ENCODE measurements at places on chromosomes 7 and 10.

DNA sequence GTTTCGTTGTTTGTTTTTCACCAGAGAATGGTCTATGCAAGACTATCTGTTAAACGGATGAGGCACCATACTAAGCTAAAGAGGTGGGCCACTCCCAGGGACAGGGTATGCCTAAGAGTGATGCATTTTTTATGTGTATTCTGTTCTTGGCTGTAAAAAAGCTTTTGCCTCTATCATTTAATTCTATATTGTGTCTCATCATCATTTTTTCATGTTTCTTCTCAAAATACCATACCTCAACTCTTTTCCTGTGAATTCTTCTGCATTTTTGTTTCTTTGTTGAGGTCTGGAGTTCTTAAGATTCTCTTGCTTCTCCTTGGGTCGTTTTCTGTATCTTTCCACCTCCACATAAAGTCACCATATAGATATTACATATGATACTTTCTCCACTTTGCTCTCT lies 357.4 kb downstream of the GPR158 start:
- no peak for DNase-seq

GRCh38 chr7:119825091-119825655 lies 447.8 kb upstream of the KCND2 start:
- no peak for DNase-seq

DNA sequence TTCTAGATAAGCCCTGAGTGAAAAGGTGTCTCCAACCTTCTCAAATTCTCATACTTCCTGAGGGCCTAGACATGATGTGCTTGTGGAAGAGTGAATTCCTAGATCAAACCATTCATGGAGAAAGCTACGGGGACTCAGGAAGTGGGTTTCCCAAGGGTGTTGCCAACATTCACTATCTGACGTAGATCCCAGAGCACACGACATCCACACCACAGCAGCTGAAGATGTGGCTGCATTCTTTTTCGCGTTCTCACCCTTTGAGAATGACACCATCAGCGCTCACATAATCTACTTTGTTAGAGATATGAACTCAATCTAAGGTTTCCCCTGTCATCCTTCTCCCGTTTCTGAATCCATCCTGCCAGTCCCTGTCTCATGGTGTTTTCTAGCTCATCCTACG lies 290.8 kb downstream of the DNAJB6 start:
- no peak for DNase-seq

DNA sequence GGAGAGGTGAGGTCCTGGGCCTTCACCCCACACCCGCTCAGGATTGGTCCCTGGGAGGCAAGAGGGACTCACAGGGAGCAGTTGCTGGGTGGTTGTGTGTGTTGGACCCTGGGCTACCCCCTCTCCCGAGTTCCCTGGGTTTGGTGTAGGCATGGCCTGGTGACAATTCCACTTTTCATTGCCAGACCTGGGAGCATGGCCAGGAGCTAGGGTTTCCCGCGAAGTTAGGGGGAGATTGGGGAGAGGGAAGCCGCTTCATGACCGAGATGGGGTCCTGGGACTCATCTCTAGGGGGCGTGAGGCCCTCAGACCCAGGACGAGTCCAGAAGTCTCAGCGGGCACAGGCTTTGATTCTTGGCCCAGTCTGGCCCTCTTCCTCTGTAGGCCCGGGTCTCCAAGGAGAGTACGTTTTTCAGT lies 606 bp downstream of the PALD1 start:
- DNase-seq = no peak

DNA sequence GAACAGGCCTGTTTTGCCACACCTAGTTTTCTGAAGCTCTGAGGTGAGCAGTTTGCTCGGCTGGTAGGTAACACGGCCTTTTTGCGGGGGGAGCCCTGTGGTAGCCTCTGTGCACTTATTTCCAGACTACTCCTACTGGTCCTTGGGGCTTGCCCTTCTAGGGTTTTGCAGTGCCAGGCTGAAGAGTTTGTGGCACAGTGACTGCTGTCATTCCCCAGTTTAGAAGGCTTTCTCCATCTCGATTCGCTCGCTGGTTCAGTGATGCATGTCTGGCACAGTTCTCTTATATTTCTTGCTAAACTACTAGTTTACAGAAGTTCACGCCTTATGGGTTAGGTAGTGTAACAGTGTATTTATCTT lies 711 bp downstream of the KIF20B start:
- no peak for DNase-seq

DNA sequence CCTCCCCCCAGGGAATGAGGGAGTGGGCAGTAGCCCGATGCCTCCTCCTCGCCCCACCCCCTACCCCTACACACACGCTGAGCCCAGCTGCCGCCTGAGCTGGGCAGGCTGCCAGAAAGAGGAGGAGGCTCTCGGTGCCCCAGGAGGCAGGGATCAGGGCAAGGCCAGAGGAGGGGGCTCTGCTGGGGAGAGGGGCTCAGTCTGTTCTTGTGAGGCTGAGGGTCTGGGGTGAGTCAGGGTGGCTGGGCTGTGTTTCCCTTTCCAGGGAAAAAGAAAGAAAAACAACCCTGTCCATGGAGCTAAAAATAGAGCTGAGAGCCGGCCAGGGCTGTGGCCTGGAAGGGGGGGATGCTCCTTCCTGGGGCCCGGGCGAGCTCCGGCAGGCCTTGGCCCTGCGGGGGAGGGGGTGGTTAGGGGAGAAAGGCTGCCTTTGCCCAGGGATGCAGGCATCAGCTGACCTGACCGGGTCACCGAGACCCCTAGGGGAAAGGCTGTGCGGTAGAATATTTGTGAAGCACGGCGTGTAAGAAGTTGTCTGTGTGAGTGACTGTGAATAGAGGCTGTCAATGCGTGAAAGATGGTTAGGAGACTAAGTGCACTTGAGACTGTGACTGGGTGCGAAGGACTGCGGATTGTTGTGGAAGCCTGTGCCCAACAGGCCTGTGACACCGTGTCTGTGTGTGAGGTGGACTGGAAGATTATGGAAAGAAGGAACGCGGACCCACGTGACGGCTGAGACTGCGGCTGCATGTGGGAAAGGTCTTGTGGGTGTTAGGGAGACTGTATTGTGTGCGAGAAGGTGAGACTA lies 1.2 kb upstream of the LZTS2 start:
- DNase-seq = peak; percentile 87

GRCh38 chr7:73715648-73716317 lies 3.7 kb downstream of the STX1A start:
- no peak for DNase-seq

DNA sequence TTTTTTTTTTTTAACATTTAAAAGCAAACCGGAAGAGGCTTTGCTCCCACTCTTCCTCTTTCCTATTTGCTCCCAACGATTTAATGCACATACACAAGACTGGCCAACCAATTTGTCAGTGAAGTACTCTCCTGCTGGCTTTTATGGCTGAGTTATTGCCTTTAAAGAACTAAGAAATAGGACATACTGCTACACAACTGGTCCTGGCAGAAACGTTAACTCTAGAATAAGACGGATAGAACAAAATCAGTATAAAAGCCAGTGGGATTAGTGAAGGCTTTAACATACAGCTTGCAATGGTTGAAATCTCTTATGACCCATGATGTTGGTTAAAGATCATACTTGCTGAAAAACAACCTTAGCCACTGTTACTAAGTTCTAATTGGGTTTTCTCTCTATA lies 47.2 kb downstream of the PDE1C start:
- no peak for DNase-seq

DNA sequence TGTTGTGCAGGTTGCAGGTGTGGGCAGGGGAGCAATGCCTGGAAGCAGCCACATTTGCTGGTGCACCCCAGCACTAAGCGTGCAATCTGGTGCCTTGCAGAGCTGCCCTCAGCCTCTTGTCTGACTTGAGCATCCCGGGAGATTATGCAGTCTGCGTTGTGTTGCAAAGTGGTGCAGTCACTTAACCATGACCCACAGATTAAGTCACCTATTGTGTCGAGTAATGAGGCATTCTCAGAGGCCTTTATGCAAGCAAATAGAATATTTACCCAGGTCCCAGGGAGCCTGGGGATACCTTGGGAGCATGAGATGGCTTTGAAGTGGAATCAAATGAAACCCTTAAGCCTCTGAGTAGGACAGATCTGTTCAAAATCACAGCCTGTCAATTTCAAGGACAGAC lies 529.0 kb downstream of the TYW1 start:
- DNase-seq = no peak

All from amygdala (tissue), 56 donors.